Sigmoid colon (tissue), 7 donors: ENCODE measurements at places on chromosomes 6 and 20.

- no peak for DNase-seq
Measured at GRCh38 chr6:33704215-33705066, 7.1 kb downstream of the UQCC2 start.

DNA sequence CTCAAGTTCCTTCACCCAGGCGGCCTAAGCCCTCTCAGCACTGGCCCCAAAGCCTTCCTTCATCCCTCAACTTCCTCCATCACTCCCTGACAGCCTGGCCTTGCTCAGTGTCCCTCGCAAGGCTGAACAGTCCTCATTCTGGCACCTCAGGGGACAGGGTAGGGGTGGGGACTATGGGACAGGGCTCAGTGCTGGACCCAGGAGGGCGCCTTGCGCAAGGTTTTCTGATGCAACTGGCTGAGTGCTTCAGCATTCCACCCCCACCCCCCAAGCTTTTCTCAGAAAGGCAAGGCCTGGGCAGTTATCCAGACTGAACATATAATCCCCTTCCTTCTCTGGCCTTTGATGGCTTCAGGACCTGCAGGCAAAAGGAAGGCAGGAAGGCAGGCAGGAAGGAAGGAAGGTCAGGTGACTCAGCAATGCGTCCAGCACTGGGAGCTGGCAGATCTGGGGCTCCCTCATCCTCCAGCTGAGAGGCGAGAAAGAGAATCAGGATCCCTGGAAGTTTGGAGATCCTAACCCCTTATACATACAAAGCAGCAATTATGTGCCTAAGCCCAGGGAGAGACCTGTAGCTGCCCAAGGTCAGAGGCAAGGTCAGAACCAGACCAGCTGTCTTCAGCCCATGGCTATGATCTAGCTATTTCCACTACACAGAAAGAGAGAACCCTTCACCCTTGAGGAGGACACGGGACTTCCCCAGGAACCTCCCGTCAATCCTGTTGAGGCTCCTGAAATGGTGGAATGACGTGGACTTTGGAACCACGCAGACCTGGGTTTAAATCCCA is 8.6 kb upstream of the TRIB3 start:
- DNase-seq, result peak; percentile 77

DNA sequence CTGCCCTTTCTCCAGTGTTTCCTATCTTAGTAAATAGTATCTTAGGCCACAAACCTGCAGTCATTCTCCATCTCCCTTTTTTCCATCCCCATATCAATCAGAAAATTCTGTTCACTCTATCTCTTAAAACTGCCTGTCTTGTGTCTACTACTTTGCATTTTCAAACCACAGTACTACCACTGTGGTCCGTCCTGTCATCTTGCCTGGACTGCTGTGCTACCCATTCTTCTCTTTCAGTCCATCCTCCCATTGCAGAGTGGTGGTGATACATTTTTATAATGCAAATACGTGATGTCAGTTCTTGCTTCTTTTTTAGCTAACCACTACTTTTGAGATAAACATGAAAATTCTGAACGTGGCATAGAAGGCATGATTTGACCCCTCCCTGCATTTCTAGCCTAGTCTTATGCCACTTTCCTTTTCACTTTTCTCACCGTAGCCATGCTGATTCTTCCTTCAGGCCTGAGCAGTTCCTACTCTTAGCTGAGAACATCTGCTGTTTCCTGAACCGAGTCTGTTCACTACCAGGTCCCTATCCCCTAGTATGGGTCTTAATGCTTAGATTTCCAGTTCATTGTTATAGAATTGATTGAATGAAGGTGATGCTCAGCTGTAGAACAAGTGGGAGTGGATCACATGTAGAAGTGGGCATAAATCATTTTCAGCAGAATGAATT is 13.8 kb downstream of the TBPL1 start:
- DNase-seq, result no peak

GRCh38 chr20:6812530-6812929 is 45.0 kb downstream of the BMP2 start:
- no peak for DNase-seq

DNA sequence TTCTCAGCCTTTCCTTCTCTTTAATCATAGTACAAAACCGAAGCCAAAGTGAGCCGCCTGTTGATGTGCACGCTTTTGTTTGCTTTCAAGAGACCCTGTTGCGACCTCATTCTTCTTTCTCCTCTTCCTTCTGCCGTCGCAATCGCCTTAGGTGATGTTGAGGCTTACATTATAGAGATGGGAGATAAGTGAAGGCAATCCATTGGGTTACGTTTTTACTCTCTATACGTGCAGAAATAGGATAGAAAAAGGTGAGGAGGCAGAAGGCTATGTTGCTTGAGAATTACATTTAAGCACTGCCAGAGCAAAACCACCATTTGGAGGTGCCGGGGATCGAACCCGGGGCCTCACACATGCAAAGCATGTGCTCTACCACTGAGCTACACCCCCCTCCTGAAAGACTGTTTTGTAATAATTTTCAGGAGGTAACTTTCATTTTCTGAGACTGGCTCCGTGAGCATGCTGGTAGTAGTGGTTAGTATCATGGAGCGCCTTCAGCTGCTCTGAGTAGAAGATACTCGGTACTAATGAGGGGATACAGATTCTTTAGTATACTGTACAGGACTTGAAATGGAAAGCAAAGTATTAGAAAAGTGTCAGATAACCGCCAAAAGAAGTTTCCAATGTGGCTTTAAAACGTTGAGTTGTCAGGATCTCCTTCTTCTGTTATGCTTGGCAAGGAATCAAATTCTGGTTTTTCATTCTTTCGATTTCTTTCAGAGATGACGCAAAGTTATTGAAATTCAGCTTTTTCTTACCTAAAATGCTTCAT is 165.6 kb downstream of the TRIM27 start:
- DNase-seq, result no peak

- DNase-seq, result no peak
Measured at GRCh38 chr6:67210450-67210849, 1424.6 kb upstream of the ADGRB3 start.
